Natural killer cell (primary cell): ENCODE measurements at places on chromosomes 7 and 10. TPM values are rescaled to one million over a fixed set of nuclear protein-coding genes. Genes with fewer than 3 reads are reported as not detected.

DNA sequence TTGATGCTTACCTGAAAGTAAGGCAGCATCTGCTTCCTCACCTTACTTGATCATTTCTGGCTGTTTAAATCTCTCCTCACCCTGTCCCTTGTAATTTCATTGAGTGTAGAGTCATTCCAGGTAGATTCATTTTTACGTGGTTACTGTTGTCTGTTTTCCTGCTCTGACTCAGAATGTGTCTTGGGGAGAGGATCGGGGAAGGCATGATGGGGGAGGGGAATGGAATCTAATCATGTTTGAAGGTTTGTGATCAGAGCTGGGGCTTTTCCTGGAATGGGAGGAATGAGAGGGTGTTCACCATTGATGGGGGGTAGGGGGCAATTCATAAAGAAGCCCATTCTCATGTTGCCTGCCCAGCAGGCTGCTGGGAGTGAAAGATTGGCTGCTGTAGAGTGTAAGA, 18.7 kb downstream of the SEC24C start:
- DNase-seq, result no peak
- peaks cover 75% of the 10 kb centered on the region for H3K36me3 ChIP-seq
- H3K4me1 ChIP-seq, result peaks cover 45% of the 10 kb centered on the region

- H3K4me1 ChIP-seq, result peaks cover 17% of the 10 kb centered on the region
- H3K27ac ChIP-seq, result no peak overlapping the region
- DNase-seq, result no peak
- H3K4me3 ChIP-seq, result no peak overlapping the region
- no peaks in the 10 kb centered on the region for H3K36me3 ChIP-seq
Measured at GRCh38 chr10:133117688-133118071, 30.0 kb downstream of the ADGRA1 start.

DNA sequence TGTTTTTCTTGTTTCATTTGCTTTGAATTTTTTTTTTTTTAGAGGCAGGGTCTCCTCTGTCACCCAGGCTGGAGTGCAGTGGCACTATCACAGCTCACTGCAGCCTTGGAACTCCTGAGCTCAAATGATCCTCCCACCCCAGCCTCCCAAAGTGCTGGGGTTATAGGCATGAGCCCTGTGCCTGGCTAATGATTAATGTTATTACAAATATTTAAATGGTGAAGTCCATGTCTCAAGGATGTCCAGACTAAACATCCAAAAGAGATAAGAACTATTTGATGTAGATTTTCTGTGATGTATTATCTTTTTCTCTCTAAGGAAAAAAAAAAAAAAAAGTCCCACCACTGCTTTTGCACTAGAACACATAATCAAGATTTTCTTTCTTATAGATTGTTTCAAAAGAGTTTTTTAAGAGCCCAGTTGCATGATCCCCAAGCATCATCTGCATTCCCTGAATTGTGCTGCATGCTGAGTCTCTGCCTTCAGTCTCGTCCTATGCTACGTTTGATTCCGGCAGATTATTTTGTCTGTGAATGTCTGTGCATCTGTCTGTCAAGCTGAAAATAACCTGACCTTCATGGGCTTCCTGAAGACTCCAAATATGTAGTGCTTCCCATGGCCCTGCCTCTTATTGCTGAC, 33.4 kb downstream of the MACROH2A2 start:
- H3K4me1 ChIP-seq, result no peaks in the 10 kb centered on the region
- DNase-seq, result no peak
- H3K27me3 ChIP-seq, result no peaks in the 10 kb centered on the region
- no peak overlapping the region for H3K4me3 ChIP-seq
- H3K27ac ChIP-seq, result no peak overlapping the region

DNA sequence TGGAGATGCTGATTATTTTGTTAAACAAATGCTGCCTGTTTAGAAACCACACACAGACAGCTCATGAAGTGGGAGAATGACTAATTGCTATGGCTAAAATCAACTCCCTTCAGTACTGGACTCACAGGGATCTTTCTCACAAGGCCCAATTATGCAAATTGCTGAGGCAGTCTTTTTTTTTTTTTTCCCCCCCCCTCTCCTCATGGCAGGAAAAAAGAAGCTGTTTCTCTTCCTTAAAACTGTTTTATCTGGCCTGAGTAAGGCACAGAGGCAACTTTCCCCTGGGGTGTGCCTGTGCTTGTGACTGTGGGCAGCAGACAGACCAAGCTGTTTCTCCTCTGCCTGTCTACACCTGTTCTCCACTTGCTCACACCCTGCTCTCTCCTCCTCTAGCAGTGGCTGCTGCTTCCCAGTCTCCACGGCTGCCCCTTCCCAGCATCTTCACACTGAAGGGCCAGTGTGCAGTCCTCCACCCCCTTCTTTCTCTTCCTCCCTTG, 65.4 kb upstream of the STEAP1B start:
- DNase-seq, result no peak
- no peak overlapping the region for H3K27ac ChIP-seq
- H3K4me3 ChIP-seq, result no peak overlapping the region
- H3K4me1 ChIP-seq, result peaks cover 23% of the 10 kb centered on the region
- H3K27me3 ChIP-seq, result peaks cover 12% of the 10 kb centered on the region
- no peaks in the 10 kb centered on the region for H3K36me3 ChIP-seq

Gene OGDHL
- total RNA-seq, result not detected

DNA sequence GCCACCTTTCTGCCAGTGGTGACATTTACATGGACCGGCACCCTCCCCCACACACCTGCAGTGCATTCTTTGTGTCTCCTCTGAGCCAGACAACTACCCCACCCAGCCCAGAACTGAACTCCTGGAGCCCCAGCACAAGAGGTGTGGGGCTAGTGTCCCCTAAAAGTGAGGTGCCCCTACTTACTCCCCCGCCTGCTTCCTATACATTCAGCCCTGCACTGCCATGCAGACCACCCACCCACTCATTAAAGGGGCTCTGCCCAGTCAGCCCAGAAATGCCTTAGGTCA, 1.9 kb downstream of the SAP25 start:
- H3K4me1 ChIP-seq, result peaks cover 42% of the 10 kb centered on the region
- H3K27ac ChIP-seq, result no peak overlapping the region
- no peak overlapping the region for H3K4me3 ChIP-seq
- H3K27me3 ChIP-seq, result no peaks in the 10 kb centered on the region

- no peak overlapping the region for H3K27ac ChIP-seq
- H3K36me3 ChIP-seq, result no peaks in the 10 kb centered on the region
- DNase-seq, result no peak
- no peak overlapping the region for H3K4me3 ChIP-seq
Measured at GRCh38 chr7:135742371-135742770, 6.2 kb downstream of the FAM180A start.

DNA sequence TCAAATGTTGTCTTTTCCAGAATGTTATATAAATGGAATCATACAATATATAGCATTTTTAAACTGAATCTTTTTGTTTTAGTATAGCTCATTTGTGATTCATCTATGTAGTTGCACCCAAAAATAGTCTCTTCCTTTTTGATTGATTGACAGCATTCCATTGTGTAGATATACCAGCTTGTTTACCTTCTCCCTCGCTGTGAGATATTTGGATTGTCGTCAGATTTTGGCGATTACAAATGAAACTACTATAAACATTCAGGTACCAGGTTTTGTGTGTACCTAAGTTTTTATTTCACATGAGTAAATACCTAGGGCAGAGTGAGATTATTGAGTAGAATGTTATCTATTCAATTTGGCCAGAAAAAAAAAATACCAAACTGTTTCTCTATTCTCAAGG, 584.7 kb upstream of the SORCS1 start:
- no peak overlapping the region for H3K4me3 ChIP-seq
- no peaks in the 10 kb centered on the region for H3K4me1 ChIP-seq
- H3K27ac ChIP-seq, result no peak overlapping the region
- H3K27me3 ChIP-seq, result no peaks in the 10 kb centered on the region
- no peaks in the 10 kb centered on the region for H3K36me3 ChIP-seq

GRCh38 chr10:78702186-78702585, 366.6 kb upstream of the ZMIZ1 start:
- H3K27me3 ChIP-seq, result no peaks in the 10 kb centered on the region
- H3K4me3 ChIP-seq, result no peak overlapping the region
- no peak overlapping the region for H3K27ac ChIP-seq
- DNase-seq, result no peak

DNA sequence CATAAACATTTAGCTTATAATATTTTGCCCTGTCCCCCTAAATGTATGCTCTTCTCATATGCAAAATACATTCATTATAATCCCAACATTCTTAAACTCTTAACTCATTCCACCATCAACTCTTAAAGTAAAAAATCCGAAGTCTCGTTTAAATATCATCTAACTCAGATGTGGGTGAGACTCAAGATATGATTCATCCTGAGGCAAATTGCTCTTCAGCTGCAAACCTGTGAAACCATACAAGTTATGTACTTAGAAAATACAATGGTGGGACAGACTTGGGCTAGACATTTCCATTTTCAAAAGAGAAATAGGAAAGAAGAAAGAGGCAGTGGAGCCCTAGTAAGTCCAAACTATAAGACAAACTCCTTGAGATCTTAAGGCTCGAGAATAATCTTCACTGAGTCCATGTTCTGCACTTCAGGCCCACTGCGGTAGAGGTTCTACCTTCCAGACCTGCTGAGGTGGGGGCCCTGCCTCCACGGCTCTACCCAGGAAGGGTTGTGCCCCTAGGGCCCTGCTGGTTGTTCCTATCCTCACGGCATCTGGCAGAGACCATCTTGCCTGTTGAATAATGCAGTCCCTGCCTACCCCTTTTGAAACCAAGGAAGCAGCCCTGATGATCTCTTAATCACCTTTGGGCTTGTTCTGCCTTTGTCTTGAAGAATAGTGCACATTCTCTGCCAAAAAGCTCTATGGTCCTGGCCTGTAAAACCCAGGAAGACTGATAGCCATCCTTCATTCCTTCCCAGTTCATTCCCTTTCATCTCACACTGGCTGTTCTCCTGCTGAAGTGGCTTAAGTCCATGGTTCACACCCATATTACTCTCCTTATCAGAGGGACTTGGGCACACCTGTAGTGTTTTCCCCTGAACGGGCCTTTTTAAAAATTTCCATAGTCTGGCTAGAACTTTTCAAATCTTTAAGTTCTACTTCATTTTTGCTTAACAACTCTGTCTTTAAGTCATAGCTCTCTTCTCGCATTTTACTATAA, 37.3 kb downstream of the INPP5F start:
- no peaks in the 10 kb centered on the region for H3K4me1 ChIP-seq
- H3K4me3 ChIP-seq, result no peak overlapping the region
- H3K27me3 ChIP-seq, result no peaks in the 10 kb centered on the region
- no peak overlapping the region for H3K27ac ChIP-seq
- DNase-seq, result no peak

GRCh38 chr10:97464226-97464625, 18.3 kb downstream of the ZDHHC16 start:
- peaks cover 82% of the 10 kb centered on the region for H3K36me3 ChIP-seq
- no peaks in the 10 kb centered on the region for H3K4me1 ChIP-seq
- H3K4me3 ChIP-seq, result no peak overlapping the region
- H3K27ac ChIP-seq, result no peak overlapping the region

DNA sequence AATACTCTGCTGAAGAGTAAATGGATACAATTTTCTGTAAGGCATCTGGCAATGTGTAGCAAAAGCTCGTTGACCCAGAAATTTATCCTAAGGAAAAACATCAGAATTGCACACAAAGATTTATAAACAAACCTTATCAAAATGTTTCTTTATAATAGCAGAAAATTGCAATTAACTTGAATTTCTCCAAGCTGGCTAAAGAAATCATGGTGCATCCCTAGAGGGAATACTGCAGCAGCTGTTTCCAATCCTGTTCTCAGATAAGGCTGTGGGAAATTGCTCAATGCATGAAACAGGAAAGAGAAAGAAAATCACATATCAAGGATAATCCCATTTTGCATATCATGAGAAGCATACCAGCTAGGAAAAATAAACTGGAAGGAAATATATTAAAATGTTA, 18.7 kb downstream of the TACR2 start:
- no peaks in the 10 kb centered on the region for H3K27me3 ChIP-seq
- peaks cover 66% of the 10 kb centered on the region for H3K36me3 ChIP-seq
- no peaks in the 10 kb centered on the region for H3K4me1 ChIP-seq

DNA sequence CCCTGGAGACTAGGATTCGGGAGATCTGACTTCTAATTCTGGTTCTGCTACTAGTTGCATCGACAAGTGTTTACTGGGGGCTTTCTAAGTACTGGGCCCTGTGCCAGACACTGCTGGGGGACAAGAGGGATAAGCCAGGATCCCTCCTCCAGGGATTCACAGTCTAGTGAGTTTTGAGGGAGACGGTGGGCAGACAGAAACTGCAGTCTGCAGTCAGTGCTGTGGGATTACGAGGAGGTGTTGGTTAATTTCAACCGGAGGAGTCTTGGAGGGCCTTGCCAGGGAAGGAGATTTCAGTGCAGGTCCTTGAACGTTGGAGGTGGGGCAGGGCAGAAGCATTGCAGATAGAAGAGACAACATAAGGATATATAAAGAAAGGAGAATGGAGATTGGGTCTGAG, 3.5 kb upstream of the KCNH2 start:
- no peak overlapping the region for H3K4me3 ChIP-seq
- no peak overlapping the region for H3K27ac ChIP-seq
- peaks cover 23% of the 10 kb centered on the region for H3K4me1 ChIP-seq
- no peaks in the 10 kb centered on the region for H3K36me3 ChIP-seq
- no peak for DNase-seq
- H3K27me3 ChIP-seq, result peaks cover 26% of the 10 kb centered on the region

DNA sequence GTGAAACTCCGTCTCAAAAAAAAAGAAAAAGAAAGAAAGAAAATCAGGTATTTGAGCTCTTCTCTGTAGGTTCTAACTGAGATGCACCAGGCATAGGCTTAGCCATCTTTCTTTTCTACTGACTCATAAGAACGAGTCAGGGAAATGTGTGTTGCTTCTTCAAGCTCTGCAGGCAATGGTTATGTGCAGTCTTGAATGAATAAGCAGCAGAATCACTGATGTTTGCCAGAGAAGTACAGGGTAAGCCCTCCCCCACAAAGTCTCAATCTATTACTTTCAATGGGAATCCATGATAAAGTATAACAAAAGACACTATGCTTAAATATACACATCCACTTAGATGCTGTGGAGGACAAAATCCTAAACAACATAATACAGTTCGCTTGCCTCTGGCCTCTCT, 239.2 kb downstream of the PARD3 start:
- DNase-seq, result no peak
- no peaks in the 10 kb centered on the region for H3K27me3 ChIP-seq
- no peak overlapping the region for H3K27ac ChIP-seq
- H3K4me1 ChIP-seq, result no peaks in the 10 kb centered on the region
- no peak overlapping the region for H3K4me3 ChIP-seq

Gene C10orf143
- 7.1 TPM for total RNA-seq

Gene HOXA11
- total RNA-seq, result not detected

- peaks cover 37% of the 10 kb centered on the region for H3K4me1 ChIP-seq
- no peaks in the 10 kb centered on the region for H3K27me3 ChIP-seq
- no peak overlapping the region for H3K4me3 ChIP-seq
- no peaks in the 10 kb centered on the region for H3K36me3 ChIP-seq
Measured at GRCh38 chr10:45379891-45380540, 6.0 kb downstream of the ALOX5 start.
